ENCODE measurements at places on chromosomes 1 and 21.
A peak's percentile ranks its signal among the peaks of the same experiment; 100 is the strongest.

DNA sequence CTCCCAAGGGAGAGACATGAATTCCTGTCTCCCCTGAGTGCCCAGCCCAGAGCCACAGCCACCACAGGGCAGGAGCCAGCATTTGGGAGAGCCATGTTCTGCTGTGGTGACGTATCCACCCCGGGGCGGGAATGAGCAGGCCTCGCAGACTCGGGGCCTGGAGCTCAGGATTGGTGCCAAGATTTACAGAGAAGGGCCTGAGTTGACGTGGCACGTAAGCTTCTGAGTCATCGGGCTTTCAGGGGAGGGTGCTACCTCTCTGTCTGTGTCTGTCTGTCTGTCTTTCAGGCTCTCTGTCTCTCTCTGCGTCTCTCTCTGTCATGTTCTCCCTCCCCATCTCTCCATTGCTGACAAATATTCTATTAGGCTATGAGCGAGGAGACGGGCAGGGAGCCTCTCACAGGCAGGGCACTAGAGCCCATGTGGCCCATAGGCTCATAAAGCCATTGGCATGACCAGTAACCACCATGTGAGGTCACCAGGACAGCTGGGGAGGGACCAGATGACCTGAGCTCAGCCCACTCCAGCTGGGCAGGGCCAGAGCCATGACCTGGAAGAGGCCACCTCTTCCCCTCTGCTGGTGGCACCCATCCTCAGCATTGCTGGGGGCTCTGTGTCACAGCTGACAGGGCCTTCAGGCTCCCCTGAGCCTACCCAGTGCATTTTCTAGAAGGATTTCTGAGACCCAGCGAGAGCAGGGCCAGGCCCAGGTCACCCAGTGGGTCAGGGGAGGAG is 300.0 kb upstream of the VAMP3 start:
- H3K4me3 ChIP-seq: no peak overlapping the region
- H3K27me3 ChIP-seq: no peaks in the 10 kb centered on the region
- DNase-seq: no peak
- no peaks in the 10 kb centered on the region for H3K4me1 ChIP-seq
- no peak overlapping the region for H3K27ac ChIP-seq

DNA sequence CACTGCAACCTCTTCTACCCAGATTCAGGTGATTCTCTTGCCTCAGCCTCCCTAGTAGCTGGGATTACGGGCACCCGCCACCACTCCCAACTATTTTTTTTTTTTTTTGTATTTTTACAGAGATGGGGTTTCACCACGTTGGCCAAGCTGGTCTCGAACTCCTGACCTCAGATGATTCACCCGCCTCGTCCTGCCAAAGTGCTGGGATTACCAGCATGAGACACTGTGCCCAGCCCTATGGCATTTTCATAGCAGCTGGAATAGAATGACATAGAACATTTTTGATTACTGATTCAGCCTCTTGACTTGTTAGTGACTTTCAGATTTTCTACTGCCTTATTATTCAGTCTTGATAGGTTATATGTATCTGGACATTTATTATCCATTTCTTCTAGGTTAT is 1046.2 kb downstream of the AMY1C start:
- no peak for DNase-seq
- no peaks in the 10 kb centered on the region for H3K36me3 ChIP-seq
- no peaks in the 10 kb centered on the region for H3K4me1 ChIP-seq

DNA sequence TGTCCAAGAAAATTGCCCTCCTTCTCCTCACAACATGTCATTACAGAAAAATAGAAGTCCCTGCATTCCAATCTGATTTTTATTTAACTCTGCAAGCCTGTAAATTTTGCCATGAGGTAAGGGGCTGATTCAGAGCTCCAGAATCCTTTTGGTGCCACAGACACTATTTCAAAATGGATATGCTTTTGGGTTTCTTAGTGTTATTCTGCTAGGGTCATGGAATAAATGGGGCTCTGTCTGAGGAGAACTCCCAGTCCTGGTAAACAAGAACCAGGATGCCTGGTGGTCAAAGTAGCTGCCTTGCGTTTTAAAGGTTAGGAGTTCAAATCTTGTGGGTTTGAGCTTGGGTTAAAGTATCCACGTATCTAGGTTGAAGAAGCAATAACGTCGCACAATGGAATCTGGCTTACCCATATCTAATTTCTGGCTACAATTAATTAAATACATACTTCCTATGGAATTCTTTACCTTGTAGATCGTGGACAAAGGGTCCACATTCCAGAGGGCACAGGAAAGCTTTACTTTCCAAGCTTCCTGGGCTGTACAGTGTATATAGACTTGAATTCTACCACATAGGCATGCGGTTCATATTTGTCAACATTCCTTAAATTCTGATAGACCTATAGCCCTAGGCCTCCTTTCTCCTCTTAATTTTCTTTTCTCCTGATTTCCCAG is 98.0 kb upstream of the CDC42BPA start:
- H3K27ac ChIP-seq: no peak overlapping the region
- no peak for DNase-seq
- no peaks in the 10 kb centered on the region for H3K36me3 ChIP-seq
- peaks cover 6% of the 10 kb centered on the region for H3K4me1 ChIP-seq
- H3K27me3 ChIP-seq: peaks cover 11% of the 10 kb centered on the region
- no peak overlapping the region for H3K4me3 ChIP-seq

DNA sequence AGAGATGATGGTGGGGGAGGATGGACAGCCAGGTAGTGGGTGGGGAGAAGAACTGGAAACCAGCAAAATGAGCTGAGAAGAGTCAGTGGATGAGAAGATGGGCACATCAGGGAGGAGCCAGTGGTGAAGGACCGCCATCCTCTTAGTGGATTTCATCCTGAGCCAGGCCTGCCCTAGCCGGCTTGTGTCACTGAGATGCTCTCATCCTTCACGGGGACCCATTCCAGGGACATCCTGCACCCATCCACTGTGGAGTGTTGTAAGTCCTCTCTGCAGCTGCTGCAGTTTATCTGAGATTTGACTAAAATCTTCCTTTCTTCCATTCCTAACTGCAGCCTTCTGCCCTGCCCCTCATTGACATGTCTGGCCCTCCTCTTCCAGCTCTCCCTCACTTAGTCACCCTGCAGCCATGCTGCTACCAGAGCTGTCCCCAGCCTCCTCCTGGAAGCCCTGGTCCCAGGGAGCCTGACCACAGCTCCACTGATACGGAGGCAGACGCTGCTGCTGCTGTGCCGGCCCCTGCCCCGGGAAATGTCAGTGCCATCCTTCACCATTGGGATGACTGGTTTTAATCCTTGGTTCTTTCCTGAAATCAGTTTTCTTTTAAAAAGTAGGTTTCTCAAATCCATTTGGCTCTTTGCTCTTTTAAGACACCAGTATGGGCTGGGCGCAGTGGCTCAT is 33.2 kb downstream of the STUM start:
- no peaks in the 10 kb centered on the region for H3K36me3 ChIP-seq
- no peaks in the 10 kb centered on the region for H3K4me1 ChIP-seq
- DNase-seq: no peak
- H3K27me3 ChIP-seq: no peaks in the 10 kb centered on the region
- no peak overlapping the region for H3K4me3 ChIP-seq

GRCh38 chr1:69491416-69491815 is 76.3 kb upstream of the LRRC7 start:
- H3K4me3 ChIP-seq: no peak overlapping the region
- no peaks in the 10 kb centered on the region for H3K36me3 ChIP-seq
- no peaks in the 10 kb centered on the region for H3K4me1 ChIP-seq
- no peaks in the 10 kb centered on the region for H3K27me3 ChIP-seq

DNA sequence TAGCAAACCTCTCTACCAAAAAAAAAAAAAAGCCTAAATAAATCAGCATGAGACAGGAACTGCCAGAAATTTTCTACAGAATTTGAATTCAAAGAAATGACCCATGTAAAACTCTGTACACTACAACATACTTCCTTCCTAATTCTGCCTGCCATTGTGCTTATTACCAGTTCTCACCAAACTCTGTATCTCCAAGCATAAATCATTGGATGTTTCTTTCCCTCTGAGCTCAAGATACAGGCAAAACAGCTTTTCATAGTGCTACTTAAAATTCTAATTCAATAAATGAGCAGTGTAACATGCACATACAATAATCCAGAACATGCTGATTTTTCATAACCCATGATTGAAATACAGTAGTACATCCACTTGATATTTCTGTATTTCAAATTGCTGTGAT is 87.0 kb downstream of the EIF4G3 start:
- peaks cover 23% of the 10 kb centered on the region for H3K4me1 ChIP-seq
- no peak for DNase-seq
- H3K27ac ChIP-seq: peak overlapping the region; percentile 69
- H3K4me3 ChIP-seq: no peak overlapping the region

DNA sequence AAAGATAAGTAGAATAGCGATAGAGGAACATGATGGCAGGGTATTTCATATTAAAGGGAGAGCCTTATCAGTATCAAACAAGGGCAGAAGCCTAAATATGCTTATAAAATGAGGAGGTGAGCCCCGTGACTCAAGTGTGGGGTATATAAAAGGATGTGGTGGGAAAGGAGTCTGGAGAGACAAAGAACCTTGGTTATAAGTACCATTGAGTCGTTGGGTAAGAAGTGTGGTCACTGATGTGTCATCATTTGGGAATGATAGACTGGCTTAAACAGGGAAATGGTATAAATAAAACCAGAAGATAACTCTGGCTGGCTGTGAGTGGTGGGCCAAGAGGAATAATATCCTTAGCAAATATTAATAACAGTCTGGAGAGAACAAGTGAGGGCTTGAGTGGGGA is 10.9 kb upstream of the CD5L start:
- peaks cover 29% of the 10 kb centered on the region for H3K4me1 ChIP-seq
- no peak overlapping the region for H3K4me3 ChIP-seq
- no peaks in the 10 kb centered on the region for H3K27me3 ChIP-seq

- H3K27me3 ChIP-seq: no peaks in the 10 kb centered on the region
- DNase-seq: no peak
- H3K4me1 ChIP-seq: no peaks in the 10 kb centered on the region
These were observed 14.3 kb downstream of the KCNC4 start for GRCh38 chr1:110224240-110224995.

GRCh38 chr1:9728451-9729295 is 77.1 kb downstream of the PIK3CD start:
- no peaks in the 10 kb centered on the region for H3K27me3 ChIP-seq
- H3K4me1 ChIP-seq: peaks cover 65% of the 10 kb centered on the region
- no peak overlapping the region for H3K4me3 ChIP-seq

DNA sequence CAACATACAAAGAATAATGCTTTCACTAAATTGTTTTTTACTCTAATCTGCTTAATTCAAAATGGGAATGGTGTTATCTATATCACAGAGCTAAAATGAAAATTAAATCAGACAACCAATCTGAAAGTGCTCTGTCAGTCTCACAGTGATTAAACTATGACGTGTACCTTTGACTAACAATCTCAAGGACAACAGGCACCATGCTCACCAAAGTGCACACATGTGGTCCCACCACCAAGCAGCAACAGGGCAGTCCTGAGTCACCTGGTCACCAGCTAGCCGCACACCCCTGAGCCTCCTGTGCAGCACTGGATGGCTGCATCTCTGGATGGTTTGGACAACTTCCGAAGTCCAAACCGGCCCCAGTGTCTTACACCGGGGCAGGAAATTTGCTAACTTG is 54.5 kb upstream of the NADK start:
- H3K36me3 ChIP-seq: peaks cover 48% of the 10 kb centered on the region
- DNase-seq: no peak
- no peak overlapping the region for H3K4me3 ChIP-seq
- peaks cover 65% of the 10 kb centered on the region for H3K4me1 ChIP-seq
- no peaks in the 10 kb centered on the region for H3K27me3 ChIP-seq
- H3K27ac ChIP-seq: peak overlapping the region; percentile 88

DNA sequence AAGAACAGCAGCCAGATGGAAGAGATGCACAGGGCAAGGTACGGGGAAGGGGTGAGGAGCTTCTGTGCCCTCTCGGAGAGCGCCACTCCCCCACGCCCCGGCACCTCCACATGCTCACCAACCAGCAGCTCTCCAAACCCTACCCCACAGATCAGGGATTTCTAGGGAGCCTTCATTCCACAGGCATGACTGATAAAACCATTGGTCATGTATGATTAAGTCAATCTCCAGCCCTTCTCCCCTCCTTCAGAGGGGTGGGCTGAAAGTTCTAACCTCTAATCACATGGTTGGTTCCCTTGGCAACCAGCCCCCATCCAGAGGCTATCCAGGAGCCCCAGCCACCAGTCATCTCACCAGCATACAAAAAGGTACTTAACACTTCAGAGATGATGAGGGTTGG is 144.7 kb downstream of the TGFBR3 start:
- H3K27me3 ChIP-seq: peaks cover 7% of the 10 kb centered on the region
- DNase-seq: no peak
- H3K36me3 ChIP-seq: peaks cover 3% of the 10 kb centered on the region

GRCh38 chr1:241553886-241554592 is 21.9 kb downstream of the KMO start:
- peak overlapping the region; percentile 59 for H3K4me3 ChIP-seq
- no peak for DNase-seq
- peaks cover 62% of the 10 kb centered on the region for H3K36me3 ChIP-seq

DNA sequence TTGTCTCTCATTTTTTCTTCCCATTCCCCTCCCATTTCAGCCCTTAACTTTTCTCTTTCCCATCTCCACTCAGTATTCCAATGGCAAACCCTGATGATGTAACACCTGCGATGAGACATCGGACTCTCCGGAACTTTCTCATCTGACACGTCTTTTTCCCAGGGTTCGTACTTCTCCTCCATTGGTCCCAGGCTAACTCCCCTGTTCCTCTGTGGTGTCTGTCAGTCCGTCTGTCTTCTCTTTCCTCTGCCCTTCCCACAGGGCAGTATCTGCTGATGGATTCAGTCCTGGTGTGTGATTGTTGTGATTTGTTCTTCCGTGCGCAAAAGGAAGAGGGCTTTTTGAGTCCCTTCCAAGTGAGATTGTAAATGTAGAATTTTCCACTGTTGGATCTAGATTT is 27.7 kb downstream of the VANGL2 start:
- no peaks in the 10 kb centered on the region for H3K27me3 ChIP-seq
- DNase-seq: no peak
- H3K4me1 ChIP-seq: peaks cover 42% of the 10 kb centered on the region
- peak overlapping the region; percentile 86 for H3K27ac ChIP-seq

- H3K27ac ChIP-seq: no peak overlapping the region
- H3K36me3 ChIP-seq: no peaks in the 10 kb centered on the region
- H3K4me3 ChIP-seq: no peak overlapping the region
- peaks cover 8% of the 10 kb centered on the region for H3K27me3 ChIP-seq
These were observed 384.2 kb upstream of the DUSP10 start for GRCh38 chr1:222126052-222126451.

DNA sequence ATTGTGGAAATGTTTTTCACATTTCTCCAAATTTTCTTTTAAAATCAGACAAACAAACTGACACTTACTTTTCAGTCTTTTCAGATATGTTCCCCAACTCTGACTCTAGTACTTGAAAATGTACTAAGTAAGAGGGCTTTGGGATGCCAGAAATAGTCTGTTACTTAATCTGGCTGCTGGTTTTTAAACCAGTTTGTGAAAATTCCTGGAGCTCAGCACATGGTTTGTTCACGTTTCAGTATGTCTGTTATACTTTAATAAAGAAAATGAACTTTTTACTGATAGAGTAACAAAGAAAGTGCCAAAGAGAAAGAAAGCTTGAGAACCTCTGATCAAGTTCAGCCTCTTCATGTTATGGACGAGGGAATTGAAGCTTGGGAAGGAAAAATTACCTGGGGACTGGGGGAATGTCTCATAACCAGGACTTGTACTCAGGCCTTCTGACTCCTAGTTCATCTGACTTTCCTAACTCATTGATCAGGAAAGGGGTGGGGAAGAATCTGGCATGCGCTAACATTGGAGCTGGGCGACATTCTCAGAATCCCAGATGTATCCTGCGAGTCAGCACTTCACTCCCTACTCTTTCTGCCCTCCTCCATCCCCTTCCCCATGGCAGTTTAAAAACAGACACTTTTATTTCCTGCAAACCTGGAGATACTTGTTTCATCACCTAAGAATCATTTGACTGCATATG is 30.8 kb upstream of the DNAJC6 start:
- peaks cover 22% of the 10 kb centered on the region for H3K27me3 ChIP-seq
- no peaks in the 10 kb centered on the region for H3K36me3 ChIP-seq
- H3K27ac ChIP-seq: no peak overlapping the region
- no peaks in the 10 kb centered on the region for H3K4me1 ChIP-seq
- no peak overlapping the region for H3K4me3 ChIP-seq
- no peak for DNase-seq
